ENCODE measurements at places on chromosomes 6 and 20. TPM values are rescaled to one million over a fixed set of nuclear protein-coding genes. Genes with fewer than 3 reads are reported as not detected.

SDCBP2 gene
- polyA plus RNA-seq = 6.2 TPM

EPPIN gene
- polyA plus RNA-seq = not detected

DNA sequence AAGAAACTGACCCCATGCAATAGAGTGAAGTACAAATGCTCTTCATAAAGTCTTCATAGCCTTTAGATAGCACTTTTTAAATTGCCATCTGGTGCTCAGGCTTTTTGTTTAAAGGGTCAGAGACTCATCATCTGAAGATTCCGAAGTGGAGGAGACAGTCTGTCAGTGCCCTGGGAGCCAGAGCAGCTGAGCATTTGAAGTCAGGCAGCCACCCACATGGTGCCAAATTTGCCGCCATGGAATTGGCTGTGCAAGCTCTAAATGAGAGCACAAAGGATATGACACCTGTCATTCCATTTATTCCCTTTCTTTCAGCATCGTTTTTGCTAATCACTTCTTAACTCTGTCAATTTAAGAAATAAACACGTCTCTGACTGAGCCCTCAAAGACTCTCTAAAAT, 32.8 kb upstream of the CEP162 start:
- no peak for DNase-seq

GRCh38 chr6:169189182-169189581, 64.5 kb downstream of the THBS2 start:
- DNase-seq = no peak

GRCh38 chr20:31909253-31910070, 39.0 kb downstream of the TTLL9 start:
- no peak for DNase-seq

DNA sequence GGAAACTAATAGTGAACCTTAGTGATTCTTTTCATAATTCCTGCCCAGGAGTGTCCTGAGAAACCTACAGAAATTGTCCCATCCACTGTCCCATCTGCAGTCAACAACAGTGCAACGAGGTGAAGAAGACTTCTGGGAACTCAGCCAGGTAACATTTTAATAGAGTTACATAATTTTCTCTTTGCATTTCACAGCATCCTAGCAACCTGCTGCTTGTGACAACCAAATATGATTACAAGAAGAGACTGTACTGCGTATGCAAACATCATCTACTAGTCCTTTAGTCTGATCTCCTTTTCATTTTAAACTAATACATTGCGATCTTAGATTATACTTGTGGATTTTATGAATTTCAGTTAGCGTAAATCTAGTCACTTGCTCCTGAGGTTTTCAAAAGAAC, 951.6 kb downstream of the TFAP2A start:
- no peak for DNase-seq

GRCh38 chr6:137518386-137518983, 24.3 kb upstream of the OLIG3 start:
- no peak for DNase-seq

GRCh38 chr6:12289365-12289919, 719 bp upstream of the EDN1 start:
- no peak for DNase-seq

DNA sequence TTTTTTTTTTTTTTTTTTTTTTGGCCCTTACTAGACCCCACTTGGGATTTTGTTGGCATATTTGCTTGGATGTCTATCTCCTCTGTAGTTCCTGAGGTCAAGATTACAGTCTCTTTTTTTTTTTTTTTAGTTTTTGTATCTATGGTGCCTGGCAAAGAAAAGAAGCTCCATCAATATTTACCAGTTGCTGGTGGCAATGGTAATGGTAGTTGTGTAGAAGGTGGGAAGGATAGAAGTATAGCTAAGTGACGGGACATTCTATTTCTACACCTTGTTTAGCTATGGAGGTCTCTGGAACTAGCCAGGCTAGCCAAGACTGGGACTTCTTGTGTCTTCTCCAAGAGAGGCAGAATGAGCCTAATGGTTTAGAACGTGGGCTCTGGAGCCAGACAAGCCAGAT, 42.2 kb upstream of the TNFAIP3 start:
- no peak for DNase-seq

DNA sequence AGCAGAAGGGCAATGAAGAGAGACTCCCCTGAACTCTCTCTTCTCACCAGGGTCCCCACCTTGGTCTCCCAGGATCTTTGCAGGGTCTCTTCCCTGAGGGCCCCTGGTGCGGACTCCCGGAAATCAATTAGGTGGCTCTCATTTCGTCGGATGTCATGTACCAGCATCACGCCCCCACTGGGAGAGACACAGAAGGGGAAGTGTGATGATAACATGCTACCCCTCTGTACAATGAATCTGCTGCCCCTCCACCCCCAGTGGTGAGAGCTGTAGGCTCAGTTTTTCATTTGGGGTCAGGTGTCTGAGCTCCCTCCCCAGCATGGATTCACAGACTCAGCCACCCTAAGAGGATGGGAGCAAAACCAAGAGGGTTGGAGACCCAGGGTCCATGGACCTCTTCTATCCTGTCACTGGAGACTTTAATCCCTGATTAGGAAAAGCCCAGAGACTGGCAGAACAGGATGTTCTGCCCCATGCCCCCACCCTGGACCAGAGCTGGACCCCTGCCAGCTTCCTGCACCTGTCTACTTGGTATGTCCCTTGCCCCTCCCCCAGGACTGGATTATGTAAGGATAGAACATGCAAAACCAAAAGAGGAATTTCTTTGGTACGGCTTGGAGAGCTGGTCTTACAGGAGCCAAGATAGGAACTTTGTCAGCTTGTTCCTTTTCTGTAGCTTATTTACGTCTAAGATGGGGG, 11.1 kb downstream of the GGT7 start:
- DNase-seq = no peak

GRCh38 chr6:22886650-22887581, 317.6 kb downstream of the HDGFL1 start:
- DNase-seq = no peak

GRCh38 chr6:125499535-125499934, 197.8 kb upstream of the HDDC2 start:
- no peak for DNase-seq
